Stimulated activated naive CD4-positive, alpha-beta T cell (primary cell): ENCODE measurements at places on chromosomes 7 and 10.

DNA sequence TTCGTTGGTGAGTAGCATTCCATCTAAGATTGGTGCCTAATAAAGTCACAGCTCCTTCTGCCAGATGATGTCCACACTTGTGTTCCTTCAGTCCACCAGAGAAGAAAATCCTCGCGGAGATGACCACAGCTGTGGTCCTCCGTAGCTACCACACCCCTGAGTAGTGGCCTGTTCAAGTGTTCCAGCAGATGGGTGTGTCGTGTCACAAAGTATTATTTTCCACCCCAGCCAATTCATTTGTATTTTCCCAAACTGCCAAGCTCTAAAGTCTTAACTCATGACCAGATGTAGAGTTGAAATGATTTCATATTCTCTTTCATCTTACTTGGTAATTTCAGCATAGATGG lies 251.3 kb upstream of the TCF7L2 start:
- no peak for DNase-seq

GRCh38 chr7:2237109-2237602 lies 4.4 kb upstream of the MAD1L1 start:
- DNase-seq: no peak

DNA sequence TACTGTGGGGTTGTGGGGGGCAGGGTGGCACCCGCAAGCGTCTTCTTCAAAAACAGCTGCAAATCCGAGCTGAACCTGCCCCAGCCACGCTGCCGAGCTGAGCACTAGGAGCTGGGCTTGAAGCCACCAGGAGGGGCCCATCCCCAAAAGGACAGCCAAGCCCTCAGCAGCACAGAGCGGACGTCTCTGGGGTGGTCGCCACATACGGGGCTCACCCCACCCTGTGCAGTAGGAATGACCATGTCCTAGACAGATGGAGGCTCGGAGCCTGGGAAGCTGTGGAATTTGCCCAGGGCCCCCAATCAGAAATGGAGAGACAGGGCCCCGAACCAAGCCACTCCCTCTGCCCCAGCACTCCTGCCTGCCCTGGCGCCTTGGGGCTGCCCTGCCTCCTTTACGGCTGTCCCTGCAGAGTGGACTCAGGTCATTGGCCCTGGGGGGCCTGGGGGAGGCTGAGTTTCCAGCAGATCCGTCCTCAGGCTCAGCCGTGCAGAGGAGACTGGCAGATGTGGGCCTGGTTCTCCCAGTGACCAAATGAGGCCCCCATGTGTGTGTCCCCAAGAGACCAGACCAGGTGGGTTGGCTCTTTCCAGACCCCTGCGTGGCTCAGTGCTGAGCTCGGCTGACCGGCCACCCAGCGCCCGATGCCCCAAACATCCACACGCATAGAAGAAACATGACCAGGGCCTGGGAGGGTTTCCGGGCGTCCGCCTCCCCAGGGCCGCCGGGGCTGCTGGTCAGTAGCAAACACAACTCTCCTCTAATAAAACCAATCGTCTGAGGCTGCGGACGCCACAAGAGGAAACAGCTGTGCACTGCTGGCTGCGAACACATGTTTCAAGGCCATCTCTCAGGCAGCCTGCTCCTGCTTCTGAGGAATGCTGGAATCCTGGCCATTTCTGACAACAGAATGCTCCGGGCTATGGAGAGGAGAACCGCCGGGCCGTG lies 54.9 kb downstream of the PDGFA start:
- no peak for DNase-seq

DNA sequence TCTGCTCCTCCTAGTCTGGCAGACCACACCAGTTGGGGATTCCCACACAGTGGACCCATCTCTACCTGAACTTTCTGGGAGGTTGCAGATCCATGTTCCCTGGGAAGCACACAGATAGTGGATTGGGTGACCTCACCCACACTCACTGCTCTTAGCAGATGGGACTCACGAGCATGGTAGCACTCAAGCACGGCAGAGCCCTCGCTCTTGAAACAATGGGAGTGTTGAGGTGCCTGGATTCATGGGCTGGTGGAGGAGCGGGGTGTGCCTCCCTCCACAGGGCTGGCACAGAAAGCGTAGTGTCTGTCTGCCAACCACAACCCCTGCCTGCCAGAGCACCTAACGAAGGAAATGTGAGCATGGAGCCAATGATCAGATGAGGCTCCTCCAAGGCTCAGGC lies 568.0 kb downstream of the POM121L12 start:
- DNase-seq: no peak

DNA sequence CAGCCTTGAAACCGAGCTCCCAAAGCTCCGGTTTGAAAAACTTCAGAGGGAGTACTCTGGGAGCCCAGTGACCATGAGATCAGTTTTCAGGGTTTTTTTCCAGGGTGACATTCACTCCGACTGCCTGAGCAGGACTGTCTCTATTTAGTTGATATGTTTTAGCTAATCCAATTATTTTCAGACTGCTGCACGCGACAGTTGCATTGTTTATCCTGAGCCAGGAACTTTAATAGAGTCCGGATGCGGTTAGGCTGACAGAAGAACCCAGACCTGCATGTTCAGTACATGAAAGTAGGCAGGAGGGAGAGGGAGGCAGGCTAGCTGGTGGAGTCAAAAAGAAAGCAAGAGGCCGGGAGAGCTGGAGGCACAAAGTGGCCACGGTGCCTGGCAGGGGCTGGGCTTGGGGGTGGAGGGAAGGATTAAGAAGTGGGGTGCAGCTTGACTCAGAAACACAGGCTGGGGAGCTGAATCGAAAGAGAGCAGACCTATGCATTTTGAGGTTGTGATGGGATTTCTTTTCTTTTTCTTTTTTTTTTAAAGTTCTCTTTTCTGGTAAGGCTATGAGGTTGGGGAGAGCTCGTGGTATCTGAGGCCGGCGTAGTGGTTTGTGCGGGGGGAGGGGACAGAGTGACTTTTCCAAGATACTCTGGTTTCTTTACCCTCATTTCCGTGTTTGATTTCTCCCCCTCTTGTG lies 5.7 kb downstream of the GATA3 start:
- peak; percentile 75 for DNase-seq

GRCh38 chr7:30662431-30662939 lies 19.8 kb downstream of the CRHR2 start:
- DNase-seq: no peak

DNA sequence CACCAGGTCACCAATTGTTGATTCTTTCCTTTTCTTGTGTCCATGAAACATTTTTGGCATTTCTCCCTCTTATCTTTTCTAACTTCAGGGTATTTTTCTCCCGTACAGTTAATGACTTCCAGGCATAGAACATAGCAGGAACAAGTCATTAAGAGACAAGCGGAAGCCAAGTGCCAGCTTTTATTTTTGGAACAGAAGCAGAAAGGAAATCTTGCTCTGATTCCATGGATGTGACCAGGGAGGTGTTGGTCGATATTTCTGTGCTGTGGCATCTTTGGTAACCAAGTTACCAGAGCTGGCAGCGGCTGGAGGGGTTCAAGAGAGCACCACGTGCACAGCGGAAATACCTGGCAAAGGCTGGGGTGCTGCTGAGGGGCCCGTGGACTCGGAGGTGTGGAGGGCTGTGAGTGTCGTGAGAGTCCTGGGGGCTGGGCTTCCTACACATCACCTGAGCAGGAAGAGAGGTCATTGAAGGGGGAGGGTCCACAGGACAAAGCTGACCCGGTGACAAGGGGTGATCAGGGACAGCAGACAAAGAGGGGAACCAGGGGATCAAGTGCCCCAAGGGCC lies 1.8 kb downstream of the LLCFC1 start:
- no peak for DNase-seq

DNA sequence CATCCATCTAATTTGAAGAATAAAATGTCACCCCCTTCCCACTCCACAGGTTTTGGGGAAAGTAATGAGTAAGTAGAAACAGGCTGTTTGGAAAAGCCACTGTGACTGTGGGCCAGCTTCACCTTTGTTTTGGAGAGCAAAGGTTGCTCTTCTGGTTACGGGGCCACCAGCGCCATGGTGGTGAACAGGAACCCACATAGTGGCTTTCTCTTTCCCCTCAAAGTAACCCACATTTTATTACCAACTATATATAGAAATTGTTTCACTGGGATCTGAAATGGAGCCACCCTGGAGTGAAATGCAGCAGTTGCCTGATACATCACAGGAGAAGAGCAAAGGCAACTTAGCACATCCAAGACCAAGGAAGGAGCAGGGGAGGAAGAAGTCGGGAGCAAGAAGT lies 112.3 kb upstream of the EFCAB10 start:
- no peak for DNase-seq

DNA sequence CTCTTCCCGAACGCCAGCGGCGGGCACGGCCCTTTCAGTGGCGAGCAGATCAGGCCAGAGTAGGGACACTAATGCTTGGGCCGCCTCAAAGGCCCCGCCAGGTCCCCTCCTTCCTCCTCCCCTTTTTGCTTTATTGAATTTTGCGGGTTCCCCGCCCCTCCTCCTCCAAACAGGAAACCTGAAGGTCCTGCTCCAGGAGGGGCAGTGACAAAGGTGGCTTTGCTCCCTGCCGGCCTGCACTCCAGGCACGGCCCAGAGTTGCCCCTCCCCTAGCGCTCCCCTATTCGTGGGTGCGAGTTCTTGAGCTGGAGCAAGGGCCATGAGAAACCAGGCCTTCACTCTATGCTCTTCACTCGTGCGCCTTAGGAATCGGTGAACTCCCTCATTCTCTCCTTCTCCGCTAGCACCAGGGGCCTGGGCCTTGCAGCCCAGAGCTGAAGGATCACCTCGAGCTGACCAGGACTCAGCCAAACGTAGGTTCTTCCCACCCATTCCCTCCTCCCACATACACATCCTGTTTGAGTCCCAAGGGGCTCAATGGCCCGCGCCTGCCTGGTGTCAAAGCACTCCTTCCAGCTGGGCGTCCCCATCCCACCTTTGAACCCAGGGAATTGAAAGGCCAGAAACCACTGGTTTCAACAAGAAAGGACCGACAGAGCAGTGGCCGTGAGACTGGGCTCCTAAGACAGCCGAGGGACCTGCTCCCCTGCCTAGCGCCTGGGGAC lies 619 bp upstream of the HOXA6 start:
- DNase-seq: no peak

GRCh38 chr10:61973169-61973568 lies 71.7 kb downstream of the ARID5B start:
- DNase-seq: no peak

- no peak for DNase-seq
These were observed 2.5 kb downstream of the FGL2 start for GRCh38 chr7:77197141-77197540.

- no peak for DNase-seq
These were observed 26.1 kb downstream of the MNX1 start for GRCh38 chr7:156984174-156984891.
